Neural progenitor cell (in vitro differentiated cells): ENCODE measurements at places on chromosomes 11 and 22. TPM values are rescaled to one million over a fixed set of nuclear protein-coding genes. Genes with fewer than 3 reads are reported as not detected.

GRCh38 chr11:111265421-111265820 is 19.9 kb downstream of the POU2AF2 start:
- no peak for DNase-seq

- DNase-seq: no peak
Observed at GRCh38 chr11:127925475-127925874, 661.9 kb downstream of the ETS1 start.

- DNase-seq: no peak
Observed at GRCh38 chr11:12764187-12764914, 90.1 kb downstream of the TEAD1 start.

DNA sequence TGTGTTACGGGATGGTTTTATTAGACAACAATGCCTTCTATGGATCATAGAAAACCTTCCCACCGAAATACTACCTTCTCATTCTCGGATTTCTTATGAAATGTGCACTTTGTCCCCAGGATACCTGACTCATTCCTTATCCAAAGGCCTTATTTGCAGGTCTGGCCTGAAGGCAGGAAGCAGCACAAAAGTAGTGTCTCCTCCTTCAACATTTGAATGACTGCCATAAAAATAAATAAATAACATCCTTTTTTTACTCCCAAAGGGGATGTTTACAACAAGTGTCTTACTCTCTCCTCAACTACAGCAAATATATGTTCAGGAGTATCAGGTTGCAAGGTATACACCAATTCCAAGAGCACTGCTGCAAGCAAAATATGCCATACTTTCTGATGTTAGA is 41.6 kb upstream of the PAK1 start:
- DNase-seq: no peak

DNA sequence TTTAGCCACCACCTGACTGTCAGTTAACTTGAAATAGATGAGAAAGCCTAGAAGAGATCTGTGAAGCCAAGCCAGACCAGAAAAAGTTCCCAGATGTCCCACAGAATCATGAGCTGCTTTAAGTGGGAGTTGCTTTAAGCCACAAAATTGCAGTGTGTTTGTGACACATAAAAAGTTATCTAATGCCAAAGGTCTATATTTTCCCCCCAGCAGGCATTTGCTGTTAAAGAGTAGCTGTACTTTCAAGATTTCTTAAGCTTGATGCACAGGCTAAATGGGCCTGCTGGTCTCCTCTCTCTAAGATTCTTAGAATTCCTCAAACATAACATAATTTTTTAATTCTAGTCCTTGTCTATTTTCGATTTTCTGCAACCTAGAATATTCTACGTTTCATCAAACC is 825.7 kb downstream of the FAM181B start:
- no peak for DNase-seq

LMNTD2 gene
- total RNA-seq: 1.1 and 2.5 TPM in 2 replicates

- DNase-seq: no peak
Observed at GRCh38 chr11:134153147-134153905, 70.4 kb downstream of the NCAPD3 start.

SCGB1D2 gene
- not detected in 2 replicates for total RNA-seq

NEFH gene
- 0.31 and 0.43 TPM in 2 replicates for total RNA-seq

DNA sequence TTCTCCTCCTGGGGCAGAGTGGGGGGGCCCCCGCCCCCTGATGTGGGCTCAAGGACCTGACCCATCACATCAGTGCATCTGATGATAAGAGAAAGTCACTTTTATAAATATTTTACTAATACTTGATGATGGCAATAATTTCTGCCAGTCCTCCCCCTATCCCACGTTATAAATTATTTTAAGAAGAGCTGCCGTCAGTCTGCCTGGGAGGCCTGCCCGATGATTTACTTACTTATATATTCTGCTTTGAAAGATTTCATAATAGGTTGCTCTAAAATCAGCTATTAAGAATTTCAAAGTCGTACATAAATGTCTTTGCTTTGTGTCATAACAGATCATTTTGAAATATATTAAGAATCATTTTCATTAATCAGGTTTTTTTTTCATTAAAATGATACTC is 58.8 kb downstream of the MYO18B start:
- no peak for DNase-seq

- no peak for DNase-seq
Observed at GRCh38 chr22:38874529-38875222, 2.7 kb upstream of the CBX6 start.

COPB1 gene
- total RNA-seq: 157 and 212 TPM in 2 replicates

DNA sequence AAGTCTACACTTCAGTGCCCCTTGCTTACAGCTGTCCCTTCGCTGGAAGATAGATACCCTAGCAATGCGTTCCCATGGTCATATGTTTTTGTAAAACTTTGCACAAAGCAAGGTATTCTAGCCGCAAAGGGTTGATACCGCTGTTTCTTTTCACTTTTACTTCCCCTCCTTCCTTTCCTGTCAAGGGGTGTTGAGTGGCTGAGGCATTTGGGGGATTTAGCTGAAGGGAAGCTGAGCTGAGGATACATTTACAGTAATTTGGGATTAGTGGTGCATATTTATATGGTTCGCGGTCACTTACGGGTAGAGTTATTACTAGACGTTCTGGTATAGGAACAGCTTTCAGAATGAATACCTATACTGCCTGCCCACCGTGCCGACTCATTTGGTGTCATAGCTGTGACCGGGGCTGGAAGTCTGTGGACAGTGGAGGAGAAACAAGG is 86.9 kb upstream of the WNT11 start:
- no peak for DNase-seq

DNA sequence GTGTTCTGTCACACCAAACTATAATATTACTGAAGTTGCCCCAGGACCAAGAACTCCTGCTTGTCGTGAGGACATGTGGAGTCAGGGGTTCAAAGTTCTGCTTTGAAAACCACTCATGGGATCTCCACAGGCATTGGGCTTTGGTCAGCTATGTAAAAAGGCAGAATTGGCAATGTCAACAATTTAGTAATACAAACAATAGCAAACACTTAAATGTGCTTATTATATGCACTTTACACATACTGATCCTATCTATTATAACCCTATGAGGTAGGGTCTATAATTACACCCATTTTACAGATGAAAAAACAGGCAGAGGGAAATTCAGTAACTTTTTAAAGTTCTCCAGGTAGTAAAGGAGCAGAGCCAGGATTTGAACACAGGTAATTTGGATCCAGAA is 94.6 kb downstream of the CCDC83 start:
- no peak for DNase-seq

DNA sequence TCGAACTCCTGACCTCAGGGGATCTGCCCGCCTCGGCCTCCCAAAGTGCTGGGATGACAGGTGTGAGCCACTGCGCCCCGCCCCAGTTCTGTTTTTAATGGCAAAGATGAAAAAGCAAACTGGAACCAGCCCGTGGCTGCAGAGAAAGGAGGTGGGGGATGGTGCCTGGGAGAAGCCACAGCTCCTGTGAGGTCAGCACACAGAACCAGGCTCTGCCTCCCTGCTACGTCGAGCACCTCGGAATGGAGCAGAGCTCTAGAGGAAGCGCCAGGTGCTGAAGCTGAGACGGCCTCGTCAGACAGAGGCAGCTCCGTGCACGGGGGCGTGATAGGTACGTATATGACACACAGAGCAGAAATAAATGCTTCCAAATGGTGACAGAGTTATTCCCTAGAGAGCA is 8.5 kb downstream of the DRD4 start:
- no peak for DNase-seq

SCYL1 gene
- total RNA-seq: 16.9 and 45.2 TPM in 2 replicates

DNA sequence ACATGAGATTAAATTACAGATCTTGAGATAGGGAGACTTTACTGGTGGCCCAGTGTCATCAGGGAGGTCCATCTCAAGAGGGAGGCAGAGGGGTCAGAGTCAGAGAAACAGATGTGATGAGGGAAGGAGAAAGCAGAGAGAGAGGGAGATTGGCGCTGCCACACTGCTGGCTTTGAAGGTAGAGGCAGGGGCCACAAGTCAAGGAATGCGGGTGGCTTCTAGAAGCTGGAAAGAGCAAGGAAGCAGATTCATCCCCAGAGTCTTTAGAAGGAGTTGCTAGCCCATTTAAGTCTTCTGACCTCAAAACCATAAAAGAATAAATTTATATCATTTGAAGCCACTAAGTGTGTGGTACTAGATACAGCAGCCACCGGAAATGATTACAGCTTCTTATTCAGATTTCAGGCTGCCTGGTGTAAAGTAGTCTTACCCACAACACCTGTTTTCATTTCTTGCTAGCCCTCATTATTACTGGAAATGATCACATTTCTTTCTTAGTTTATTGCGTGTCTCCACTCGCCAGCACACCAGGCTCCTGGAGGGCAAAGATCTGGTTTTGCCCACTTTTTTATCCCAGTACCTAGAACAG is 12.6 kb upstream of the SERPINH1 start:
- no peak for DNase-seq

DNAJB13 gene
- 0.28 TPM in 1 of 2 replicates, not detected in the other for total RNA-seq

DNA sequence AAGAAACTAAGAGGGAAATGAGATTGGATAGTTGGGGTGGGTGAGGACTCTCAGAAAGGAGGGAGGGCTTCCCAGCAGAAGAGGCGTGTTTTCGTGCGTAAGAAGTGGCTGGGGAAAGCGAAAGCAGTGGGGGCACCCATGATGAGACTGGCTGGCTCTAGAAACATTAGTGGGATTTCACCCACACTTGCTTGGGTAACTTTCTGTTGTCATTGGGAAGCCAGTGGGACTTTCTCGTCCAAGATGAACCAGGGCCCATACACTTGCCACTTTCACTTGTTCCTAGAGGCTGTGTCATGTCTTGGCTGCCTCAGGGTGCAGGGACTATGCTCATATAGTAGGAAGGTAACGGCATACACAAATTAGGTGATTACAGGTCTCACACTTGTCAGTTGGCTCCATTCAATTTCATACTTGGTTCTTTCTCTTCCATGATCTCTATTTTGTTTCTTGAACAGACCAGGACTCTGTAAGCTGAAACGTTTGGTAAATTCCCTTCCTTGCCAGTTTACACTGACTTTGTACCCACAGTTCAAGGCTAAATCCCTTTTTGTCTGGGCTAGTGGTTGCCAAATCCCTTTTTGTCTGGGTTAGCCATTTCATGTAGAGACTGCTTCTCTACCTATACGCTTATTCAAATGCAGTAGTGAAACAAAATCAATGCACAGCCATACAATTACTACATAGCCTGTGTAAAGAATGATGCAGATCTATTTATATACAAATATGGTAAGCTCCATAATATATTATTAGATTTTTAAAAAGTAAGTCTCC is 42.0 kb upstream of the CXCR5 start:
- DNase-seq: no peak

- DNase-seq: no peak
Observed at GRCh38 chr11:17983569-17983968, 29.3 kb downstream of the SERGEF start.

DNA sequence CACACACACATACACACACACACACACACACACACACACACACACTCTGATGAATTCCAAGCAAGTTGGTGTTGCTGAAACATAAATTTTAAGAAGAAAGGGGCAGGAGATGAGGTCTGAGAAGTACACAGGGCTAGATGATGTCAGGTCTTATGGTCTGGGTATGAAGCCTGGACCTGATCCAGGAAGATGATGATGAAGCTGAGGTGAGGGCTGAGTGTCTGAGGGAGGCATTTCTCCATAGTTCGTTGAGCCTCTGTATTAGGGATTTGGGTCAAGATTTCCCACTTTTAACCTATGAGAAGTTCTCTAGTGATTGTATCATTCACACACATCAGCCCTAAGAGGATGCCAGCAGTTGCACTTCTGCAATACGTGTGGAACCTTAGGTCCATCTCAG is 32.6 kb downstream of the KREMEN1 start:
- DNase-seq: no peak

GRCh38 chr11:125404157-125404810 is 91.8 kb downstream of the FEZ1 start:
- peak; percentile 92 for DNase-seq

GRCh38 chr11:67311556-67312082 is 8.3 kb downstream of the SSH3 start:
- no peak for DNase-seq

GRCh38 chr11:69157156-69157821 is 1.6 kb downstream of the SMIM38 start:
- DNase-seq: peak; percentile 87

APOBEC3B gene
- not detected in 2 replicates for total RNA-seq

GRCh38 chr11:13318498-13319295 is 41.1 kb downstream of the BMAL1 start:
- no peak for DNase-seq

GRCh38 chr11:61022311-61023085 is 51.0 kb downstream of the CD6 start:
- DNase-seq: no peak

GRCh38 chr11:127000291-127000968 is at the start of gene KIRREL3:
TSS of gene KIRREL3 (minus strand) at chr11:127000770.
- peak; percentile 72 for DNase-seq

DNA sequence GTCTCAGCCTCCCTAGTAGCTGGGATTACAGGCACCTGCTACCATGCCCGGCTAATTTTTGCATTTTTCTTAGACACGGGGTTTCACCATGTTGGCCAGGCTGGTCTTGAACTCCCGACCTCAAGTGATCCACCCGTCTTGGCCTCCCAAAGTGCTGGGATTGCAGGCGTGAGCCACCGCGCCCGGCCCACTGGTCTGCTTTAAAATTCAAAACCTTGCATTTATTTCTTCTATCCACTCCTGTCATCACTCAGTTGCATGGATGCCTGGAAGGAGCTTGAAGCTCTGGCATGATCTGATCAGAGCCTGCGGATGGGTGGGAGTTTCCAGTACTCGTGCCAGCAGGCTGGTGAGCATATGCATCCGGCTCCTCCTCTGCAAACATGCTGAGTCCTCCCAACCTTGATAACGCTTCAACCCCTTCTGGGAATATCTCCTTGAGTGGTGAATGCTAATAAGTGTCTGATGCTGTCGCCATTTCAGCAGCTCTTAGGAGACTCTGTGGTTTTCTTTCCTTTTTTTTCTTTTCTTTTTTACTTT is 39.6 kb downstream of the UBASH3B start:
- DNase-seq: no peak
